Frontal cortex (tissue), 4 donors: ENCODE measurements at places on chromosomes 7 and 10.

DNA sequence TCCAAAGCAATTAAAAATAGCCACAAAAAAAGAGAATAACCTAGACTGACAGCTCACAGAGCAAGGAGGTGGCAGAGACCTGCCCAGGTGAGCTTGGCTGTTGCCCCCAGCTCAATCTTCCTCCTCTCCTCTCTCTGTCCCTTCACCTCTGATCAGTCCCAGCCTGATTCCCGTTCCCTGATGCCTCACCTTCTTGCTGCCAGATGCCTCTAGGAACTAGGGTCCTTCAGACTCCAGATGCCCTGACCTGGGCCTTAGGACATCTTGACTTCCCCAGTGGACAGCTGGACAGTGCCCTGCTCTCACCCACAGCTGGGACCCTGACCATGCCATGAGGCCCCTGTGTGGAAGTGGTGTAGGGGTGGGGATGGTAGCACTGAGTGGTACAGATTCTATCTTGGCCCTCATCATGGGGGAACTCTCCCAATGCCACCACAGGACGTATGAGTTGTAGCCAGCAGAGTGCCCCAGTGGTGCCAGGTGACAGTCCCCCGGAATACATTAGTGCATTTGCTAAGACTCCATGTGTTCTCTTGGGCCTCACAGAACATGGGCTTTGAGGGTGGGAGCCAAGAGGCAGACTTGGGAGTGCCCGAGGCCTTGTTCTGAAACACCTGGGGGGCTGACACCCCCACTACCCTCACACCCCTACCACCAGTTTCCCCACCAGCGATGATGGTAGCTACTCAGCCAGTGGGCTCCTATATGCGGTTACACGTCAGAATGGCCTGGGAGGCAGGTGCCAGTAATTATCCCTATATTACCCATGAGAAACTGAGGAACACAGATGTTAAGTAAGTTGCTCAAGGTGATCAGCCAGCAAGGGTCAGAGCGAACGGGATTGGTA, 2.0 kb downstream of the DEPP1 start:
- DNase-seq: no peak

GRCh38 chr10:86194684-86195083, 171.9 kb downstream of the GRID1 start:
- DNase-seq: no peak

DNA sequence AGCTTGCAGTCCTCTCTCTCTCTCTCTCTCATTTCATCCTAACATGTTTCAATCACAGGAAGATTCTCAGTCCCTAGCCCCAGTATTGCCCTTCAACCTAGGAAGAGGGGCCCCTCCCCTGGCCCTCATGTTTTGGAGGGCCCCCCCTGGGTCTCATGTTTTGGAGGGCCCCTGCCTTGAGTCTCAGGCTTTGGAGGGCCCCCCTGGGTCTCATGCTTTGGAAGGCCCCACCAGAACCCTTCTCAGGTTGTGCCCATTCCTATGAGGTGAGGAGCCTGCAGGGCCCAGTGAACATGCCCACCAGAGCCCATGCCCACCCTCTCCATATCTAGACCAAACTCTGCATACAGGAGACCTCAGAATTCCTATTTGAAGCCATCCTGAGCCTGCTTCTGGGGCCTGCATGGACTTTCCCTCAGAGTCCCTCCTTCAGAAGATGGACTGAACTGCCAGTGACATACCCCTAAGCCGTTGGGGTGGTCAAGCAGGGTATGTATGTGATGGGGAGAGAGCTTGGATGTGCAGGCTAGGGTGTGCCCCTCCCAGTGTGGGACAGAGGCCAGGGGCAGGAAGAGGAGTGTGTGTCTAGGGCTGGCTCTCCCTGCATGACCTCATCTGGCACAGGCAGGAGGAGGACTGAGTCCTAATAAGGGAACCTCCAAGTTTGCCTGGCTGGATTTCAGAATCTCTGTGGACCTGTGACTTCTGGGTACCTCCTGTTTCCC, 8.1 kb upstream of the VDAC2 start:
- no peak for DNase-seq

DNA sequence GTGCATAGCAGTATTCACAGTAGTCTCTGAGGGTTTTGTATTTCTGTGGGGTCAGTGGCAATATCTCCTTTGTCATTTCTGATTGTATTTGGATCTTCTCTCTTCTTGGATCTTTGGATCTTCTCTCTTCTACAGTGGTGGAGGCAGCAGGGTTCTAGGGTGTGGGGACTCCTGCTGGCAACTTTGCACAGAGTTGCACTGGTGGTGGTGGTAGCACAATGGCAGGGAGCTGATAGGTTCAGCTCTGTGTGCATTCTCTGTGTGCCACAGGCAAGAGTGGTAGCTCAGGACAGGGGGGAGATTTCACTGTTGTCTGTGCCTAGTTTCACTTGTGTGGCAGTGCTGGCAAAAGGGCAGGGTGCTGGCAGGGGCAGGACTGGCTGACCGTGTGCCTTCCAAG, 35.1 kb upstream of the PRSS37 start:
- DNase-seq: no peak

GRCh38 chr10:43218206-43218950, 48.5 kb downstream of the RASGEF1A start:
- no peak for DNase-seq

- no peak for DNase-seq
These were observed 51.4 kb upstream of the APBB1IP start for GRCh38 chr10:26386781-26387180.

- DNase-seq: no peak
These were observed 409.8 kb upstream of the NPVF start for GRCh38 chr7:25638068-25638467.

- no peak for DNase-seq
These were observed 22.0 kb downstream of the CSGALNACT2 start for GRCh38 chr10:43160046-43160920.

DNA sequence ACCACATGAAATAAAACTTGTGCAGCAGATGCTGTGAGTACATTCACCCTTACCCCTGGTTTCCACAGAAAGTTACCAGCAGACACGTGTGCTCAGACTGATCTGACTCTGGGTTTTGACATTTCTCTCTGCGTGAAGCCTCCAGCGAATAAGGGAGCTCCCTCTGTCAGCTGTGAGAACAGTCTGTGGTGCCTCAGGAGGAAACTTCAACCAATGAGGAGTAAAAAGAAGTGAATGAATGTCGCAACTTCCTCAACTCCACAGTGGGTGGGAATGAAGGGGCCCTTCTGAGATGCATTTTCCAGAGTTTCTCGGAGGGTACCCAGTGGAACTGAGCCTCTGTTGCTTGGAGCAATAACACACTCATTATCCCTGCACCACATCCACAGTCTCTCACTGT, 743.4 kb downstream of the TNS3 start:
- no peak for DNase-seq

DNA sequence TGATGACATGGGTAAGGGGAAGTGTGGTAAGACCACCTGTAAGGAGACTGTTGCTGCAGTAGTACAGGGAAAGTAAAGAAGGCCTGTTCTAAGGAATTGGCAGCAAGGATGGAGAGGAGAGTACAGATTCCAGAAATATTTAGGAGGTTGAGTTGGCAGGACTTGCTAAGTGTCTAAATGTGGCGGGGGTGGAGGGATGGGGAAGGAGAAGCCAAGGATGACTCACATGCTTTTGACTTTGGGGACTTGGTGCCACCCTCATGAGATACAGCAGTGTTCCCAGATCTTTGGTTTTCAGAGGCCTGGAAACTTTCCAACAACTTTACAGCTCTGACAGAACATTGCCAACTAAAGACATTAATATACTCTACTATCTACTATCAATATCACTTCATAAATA, 45.4 kb downstream of the CDK6 start:
- DNase-seq: no peak

- DNase-seq: no peak
These were observed 19.8 kb downstream of the CEP41 start for GRCh38 chr7:130420943-130421578.

DNA sequence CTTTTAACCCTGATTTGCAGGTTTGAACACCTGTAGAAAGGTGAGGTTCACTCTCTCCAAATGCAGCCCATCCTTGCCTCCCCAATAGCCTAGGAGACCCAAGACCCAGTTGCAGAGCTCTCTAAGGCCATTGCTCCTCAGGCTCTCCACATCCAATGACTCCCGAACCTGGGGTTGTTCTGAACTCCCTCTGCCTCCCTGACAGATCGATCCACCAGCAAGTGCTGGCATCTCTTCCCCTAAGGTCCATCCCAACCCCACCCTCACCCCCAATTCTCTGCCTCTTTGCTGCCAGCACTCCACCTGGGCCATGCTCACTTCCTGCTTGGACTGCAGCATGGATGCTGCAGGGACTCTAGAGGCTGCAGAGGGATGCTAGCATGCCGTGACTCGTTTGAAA, 19.3 kb upstream of the FAM170B start:
- no peak for DNase-seq

GRCh38 chr10:96576277-96576980, 10.4 kb downstream of the TM9SF3 start:
- no peak for DNase-seq

DNA sequence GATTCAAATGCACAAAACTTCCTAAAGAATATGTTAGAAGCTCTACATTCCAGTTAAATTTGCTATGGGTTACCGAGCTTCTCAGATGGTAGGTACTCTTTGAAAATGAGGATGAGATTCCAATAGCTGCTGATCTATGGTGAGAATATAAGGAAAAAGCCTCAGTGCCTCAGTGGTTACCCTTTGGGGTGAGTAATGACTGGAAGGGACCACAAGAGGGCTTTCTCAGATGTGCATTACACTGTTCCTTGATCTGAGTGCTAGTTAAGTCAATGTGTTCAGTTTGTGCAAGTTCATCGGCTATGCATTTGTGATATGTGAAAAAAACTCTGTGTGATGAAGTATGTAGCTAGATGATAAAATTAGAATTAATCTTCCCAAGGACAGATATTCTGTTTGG, 3.5 kb downstream of the NRCAM start:
- DNase-seq: no peak

- DNase-seq: no peak
These were observed 165.0 kb upstream of the TCF7L2 start for GRCh38 chr10:112785089-112785488.

- no peak for DNase-seq
These were observed 252.9 kb upstream of the SORCS1 start for GRCh38 chr10:107417446-107417845.

- DNase-seq: no peak
These were observed 13.0 kb downstream of the DOCK1 start for GRCh38 chr10:126917975-126918908.

GRCh38 chr10:24670964-24671670, 52.6 kb downstream of the ARHGAP21 start:
- no peak for DNase-seq

GRCh38 chr10:14838582-14839304, 637 bp downstream of the HSPA14 start:
- peak; percentile 23 for DNase-seq

GRCh38 chr7:41948503-41948902, 245.6 kb upstream of the INHBA start:
- no peak for DNase-seq

- DNase-seq: no peak
These were observed 62.7 kb downstream of the NOC3L start for GRCh38 chr10:94300042-94300441.

- no peak for DNase-seq
These were observed 21.5 kb upstream of the RUFY2 start for GRCh38 chr10:68428396-68429104.

DNA sequence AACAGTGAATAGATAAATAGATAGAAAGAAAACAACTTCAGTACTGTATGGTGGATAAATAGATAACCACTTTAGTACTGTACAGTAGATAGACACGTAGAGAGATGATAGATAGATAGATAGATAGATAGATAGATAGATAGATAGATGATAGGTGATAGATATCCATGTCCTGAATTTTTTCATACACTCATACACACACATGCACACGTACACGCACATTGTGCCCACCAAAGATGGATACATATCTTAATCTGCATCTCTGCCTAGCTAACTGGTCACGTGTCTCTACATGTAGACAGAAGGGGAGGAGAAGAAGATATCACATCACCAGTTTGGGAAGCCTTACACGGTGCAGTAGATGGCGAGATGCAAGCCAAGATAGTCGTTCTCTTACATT, 99.2 kb downstream of the ARID5B start:
- no peak for DNase-seq

DNA sequence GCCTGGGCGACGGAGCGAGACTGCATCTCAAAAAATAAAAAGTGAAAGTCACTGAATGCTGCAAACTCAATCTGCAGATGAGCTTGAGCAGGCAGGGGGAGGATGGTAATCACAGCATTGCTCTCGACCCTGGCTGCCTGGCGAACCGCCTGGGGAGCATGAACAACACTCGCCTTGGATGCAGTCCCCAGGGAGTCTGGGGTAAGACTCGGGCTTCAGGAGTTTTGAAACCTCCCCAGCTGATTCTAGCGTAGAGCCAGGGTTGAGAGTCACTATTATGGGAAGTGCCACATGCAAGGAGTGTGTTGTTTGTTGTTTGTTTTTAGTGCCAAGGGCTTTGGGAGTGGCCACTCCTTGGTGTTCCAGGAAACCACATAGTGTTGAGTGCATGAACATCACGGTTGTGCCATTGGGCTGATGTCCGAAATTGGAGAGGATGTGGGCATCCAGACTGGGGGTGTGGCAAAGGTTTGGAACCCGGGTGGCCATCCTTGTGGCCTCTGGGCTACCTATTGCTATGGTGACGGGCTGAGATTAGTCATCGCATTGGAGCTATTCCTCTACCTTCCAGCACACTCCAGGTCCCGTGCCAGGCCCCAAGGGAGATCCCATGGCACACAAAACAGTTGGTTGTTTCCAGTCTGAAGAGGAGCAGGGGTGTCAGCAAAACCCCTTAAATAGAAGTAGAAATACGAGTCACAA, 92.6 kb downstream of the RGS10 start:
- DNase-seq: no peak

DNA sequence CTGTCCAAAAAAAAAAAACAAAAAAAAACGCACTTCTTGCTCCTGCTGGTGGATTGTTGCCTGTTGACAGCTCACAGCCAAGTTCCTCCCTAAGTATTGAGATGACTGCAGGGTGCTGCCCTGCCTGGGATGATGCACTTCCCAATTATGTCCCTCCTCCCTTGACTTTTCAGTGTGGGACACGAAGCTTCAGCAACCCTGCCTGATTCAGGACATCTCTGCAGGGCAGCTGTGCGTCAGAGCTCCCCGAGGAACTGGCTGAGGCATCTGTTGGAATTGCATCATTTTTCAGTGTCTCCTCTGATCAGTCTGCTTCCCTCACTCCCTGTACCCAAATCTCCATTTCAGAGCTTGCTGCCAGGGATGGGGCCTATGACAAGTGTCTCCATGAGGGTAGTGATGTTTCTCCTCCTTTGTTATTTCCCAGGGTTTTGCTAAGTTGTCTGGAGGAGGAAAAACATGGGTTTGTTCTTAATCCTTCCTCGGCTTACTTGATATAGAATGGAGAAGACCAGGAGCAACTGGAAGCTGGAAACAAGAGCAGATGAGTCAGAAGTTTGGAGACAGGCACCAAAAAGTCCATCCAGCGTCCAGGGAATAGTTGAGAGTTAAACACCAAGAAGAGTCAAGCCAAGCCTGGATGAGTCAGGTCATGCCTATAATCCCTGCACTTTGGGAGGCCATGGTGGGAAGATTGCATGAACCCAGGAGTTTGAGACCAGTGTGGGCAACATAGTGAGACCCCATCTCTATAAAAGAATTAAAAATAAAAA, 355.1 kb downstream of the GALNT17 start:
- DNase-seq: no peak
